ENCODE measurements at places on chromosomes 3 and 15. TPM values are rescaled to one million over a fixed set of nuclear protein-coding genes. Genes with fewer than 3 reads are reported as not detected.
A peak's percentile ranks its signal among the peaks of the same experiment; 100 is the strongest.

CKMT1A gene
- total RNA-seq = 6.1 TPM

- DNase-seq = no peak
Measured at GRCh38 chr3:15271785-15272381, 60.5 kb downstream of the SH3BP5 start.

PCLAF gene
- total RNA-seq = 3.4 TPM

DNA sequence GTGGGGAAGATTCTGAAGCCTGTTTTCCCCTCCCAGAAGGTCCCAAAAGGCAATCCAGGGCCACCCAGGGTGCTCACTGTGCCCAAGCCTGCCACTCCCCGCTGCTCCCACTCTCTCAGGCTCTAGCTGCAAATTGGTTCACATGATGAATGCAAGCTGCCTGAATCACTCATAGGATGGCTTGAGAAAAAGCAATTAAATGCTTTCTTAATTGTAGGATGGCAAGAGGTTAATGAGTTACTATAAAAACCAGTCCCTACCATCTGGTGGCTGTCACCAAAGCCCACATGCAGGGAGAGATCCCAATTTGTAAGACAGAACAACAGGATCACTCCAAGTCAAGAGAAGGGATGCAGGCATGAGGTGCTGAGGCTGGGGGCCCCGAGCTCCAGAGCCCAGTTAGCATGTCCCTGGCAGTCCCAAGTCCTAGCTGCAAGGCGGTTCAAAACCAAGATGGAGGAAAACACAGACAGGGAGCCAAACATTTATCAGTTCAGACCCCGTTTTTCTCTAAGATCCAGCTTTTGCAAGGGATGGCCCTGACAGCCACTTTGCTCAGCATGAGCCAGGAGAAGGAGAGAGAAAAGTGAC lies 207.1 kb downstream of the UACA start:
- no peak for DNase-seq

ACP3 gene
- total RNA-seq = 8.0 TPM

SKOR1 gene
- total RNA-seq = 0.81 TPM

CNTN4 gene
- total RNA-seq = 72.3 TPM

- no peak for DNase-seq
Measured at GRCh38 chr15:93033434-93034045, 55.5 kb downstream of the RGMA start.

- DNase-seq = no peak
Measured at GRCh38 chr3:184405075-184406030, 25.5 kb downstream of the CHRD start.

DNA sequence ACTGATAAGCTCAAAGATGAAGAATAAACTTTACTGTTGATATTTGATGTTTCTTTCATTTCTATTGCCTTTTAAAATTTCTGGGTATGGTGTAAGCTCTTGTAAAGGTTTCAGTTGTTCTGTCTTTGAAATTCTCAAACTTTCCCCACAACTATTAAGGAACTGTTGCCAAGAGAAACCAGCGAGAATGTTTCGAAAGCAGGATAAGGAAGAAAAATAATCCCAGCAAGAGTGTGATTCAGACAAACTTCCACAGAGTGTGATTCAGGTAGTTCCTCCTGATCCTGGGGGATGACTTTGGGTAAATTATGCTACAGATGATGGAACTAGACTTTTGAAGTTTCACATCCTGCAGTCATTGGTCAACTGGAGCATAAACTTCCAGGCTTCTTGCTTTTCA lies 632.0 kb downstream of the NSUN3 start:
- no peak for DNase-seq

DNA sequence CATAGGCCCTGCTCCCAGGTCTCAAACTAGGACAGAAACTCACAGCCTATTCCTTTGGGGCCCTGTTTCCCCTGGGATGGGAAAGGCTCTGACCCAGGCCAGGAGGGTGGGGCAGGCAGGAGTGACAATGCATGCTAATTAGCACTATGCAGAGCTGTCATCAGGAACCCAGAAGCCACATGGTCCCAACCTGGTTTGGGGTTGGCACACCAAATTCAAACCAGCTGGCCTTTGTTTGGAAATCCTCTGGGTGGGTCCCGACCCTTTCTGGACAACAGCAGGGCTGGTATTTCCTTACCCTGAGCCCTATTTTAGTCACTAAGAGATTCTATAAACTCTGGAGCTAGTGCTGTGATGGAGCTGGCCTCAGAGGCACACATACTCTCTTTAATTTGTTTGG lies 166.2 kb downstream of the LRTM1 start:
- DNase-seq = no peak

ZBBX gene
- total RNA-seq = not detected

GRCh38 chr3:27384191-27384590 lies 15.0 kb upstream of the NEK10 start:
- no peak for DNase-seq

- peak; percentile 52 for DNase-seq
Measured at GRCh38 chr15:65211482-65211982, 259 bp upstream of the CILP start.
